ENCODE measurements at places on chromosomes 12 and 14.

DNA sequence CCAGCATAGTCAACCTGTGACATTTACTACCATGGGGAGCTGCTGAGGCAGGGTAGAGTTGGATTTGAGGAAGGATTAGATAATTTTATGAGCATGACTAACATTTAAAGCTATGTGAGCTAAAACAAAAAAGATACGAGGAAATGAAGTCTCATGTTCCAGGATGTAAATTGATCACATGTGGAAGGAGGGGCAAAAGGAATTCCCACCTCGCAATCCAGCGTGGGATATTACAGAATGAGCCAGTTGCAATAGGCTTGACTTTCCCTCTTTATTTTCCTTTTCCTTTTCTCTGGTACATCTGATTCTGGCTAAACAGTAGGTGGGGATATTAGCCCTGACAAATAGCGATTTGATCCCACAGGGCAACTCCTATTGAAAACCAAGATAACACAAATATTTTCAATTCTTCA lies 214.9 kb upstream of the HMGA2 start:
- no peak for DNase-seq

- no peak for DNase-seq
Observed at GRCh38 chr12:125329239-125330102, 264.2 kb downstream of the AACS start.

- DNase-seq: no peak
Observed at GRCh38 chr12:54060975-54061778, 7.5 kb downstream of the HOXC4 start.

DNA sequence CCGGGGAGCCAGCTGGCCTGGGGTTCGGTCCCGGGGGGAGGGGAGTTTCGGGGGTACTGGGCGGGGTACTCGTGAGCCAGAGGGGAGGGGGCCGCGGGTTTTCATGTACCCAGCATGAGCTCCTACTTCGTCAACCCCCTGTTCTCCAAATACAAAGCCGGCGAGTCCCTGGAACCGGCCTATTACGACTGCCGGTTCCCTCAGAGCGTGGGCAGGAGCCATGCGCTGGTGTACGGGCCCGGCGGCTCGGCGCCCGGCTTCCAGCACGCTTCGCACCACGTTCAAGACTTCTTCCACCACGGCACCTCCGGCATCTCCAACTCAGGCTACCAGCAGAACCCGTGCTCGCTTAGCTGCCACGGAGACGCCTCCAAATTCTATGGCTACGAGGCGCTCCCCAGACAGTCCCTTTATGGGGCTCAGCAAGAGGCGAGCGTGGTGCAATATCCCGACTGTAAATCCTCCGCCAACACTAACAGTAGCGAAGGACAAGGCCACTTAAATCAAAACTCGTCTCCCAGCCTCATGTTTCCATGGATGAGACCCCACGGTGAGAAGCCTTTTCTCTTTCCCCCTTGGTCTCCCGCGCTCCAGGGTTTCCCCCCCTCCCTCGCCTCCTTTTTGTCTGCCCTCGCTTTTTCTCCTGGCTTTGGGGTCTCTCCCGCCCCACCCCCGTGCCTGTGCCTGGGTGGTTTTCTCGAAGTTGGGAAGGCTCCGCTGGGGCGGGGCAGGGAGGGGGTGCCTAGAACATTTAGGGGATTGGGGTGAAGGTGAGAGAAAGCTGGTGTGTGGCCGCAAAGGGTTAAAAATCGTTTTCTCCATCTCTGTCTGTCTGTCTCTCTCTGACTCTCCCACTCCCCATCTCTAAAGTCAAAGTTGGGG lies 627 bp downstream of the HOXC8 start:
- DNase-seq: no peak
